ENCODE measurements at places on chromosomes 12 and 14. TPM values are rescaled to one million over a fixed set of nuclear protein-coding genes. Genes with fewer than 3 reads are reported as not detected.

Gene CLEC2D
- total RNA-seq: 16.0 TPM

Gene SLC17A8
- not detected for total RNA-seq

Gene KTN1
- 172 TPM for total RNA-seq

Gene TGFB3
- 8.5 TPM for total RNA-seq

Gene CLEC1B
- total RNA-seq: not detected

Gene RNF212B
- not detected for total RNA-seq

Gene KLRK1
- 2.6 TPM for total RNA-seq

Gene NPFF
- not detected for total RNA-seq

Gene ANKRD33
- not detected for total RNA-seq

Gene DTX1
- total RNA-seq: 137 TPM

Gene SNRPF
- total RNA-seq: 4.1 TPM

Gene STAC3
- total RNA-seq: 7.8 TPM

Gene KRT1
- total RNA-seq: not detected

Gene FOXN4
- not detected for total RNA-seq

Gene FGF6
- not detected for total RNA-seq

Gene RND1
- 2.6 TPM for total RNA-seq

Gene EMP1
- total RNA-seq: 683 TPM

Gene E2F7
- total RNA-seq: 0.51 TPM

Gene TESPA1
- total RNA-seq: 1.9 TPM

Gene ANP32D
- total RNA-seq: not detected

Gene RBM23
- 41.7 TPM for total RNA-seq

Gene ENDOU
- total RNA-seq: 3.2 TPM

Gene SELPLG
- total RNA-seq: 14.3 TPM

Gene FOXG1
- not detected for total RNA-seq

Gene HOXC4
- 3.5 TPM for total RNA-seq

Gene DPPA3
- not detected for total RNA-seq

Gene SOAT2
- not detected for total RNA-seq

Gene SLC25A29
- total RNA-seq: 47.3 TPM

Gene DPF3
- not detected for total RNA-seq

Gene CCDC85C
- total RNA-seq: 1.1 TPM

Gene COL2A1
- not detected for total RNA-seq

Gene DDIT3
- total RNA-seq: 23.3 TPM

Gene CABP1
- not detected for total RNA-seq

Gene TMEM63C
- total RNA-seq: 0.17 TPM

Gene INSM2
- total RNA-seq: not detected

Gene GPR137C
- 0.44 TPM for total RNA-seq

Gene LRRIQ1
- total RNA-seq: 0.44 TPM

Gene REM2
- total RNA-seq: 1.5 TPM

Gene IFNG-AS1
- 0.22 TPM for total RNA-seq

Gene B4GALNT3
- 0.17 TPM for total RNA-seq

Gene MANSC4
- not detected for total RNA-seq

Gene SPTSSA
- 11.5 TPM for total RNA-seq

Gene VDR
- 6.0 TPM for total RNA-seq

Gene KSR2
- under 0.01 TPM for total RNA-seq

Gene AMDHD1
- 3.2 TPM for total RNA-seq

Measured in subcutaneous adipose tissue (tissue), 4 donors.